ENCODE measurements at places on chromosomes 2 and 18.
A peak's percentile ranks its signal among the peaks of the same experiment; 100 is the strongest.

DNA sequence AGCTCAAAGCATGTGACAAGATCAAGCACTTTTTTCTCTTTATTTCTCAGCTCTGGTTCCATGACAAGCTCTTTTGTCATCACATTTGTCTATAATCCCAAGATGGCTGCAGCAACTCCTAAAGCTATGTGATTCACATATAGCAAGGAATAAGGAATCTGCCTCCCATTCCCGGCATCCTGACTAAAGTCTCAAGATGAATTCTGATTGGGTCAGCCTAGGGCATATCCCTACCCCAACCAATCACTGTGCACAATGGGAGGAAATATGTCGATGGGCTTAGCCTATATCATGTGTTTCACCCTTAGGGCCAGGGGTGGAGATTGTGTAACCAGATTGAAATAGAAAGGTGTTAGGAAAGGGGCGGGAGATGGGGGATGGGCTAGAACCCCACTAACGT, 23.1 kb upstream of the COLEC12 start:
- DNase-seq: no peak

DNA sequence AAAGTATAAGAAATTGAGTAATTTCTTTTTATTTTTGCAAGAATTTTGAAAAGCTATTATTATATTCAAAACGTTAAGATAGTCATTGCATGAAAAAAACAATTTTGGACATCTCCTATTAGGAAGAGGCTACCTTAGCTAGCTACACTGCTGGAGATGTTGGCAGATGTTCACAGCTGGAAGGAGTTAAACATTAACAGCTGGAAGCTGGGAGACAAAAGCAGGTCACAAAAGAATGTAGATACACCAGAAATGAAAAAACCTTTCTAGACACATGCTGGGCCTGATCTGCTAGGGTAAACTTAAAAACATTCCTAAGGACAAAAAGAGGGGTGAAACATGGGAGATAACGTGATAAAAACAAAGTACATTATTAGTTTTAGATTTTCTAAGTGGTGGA, 84.4 kb downstream of the SESTD1 start:
- DNase-seq: peak; percentile 15

DNA sequence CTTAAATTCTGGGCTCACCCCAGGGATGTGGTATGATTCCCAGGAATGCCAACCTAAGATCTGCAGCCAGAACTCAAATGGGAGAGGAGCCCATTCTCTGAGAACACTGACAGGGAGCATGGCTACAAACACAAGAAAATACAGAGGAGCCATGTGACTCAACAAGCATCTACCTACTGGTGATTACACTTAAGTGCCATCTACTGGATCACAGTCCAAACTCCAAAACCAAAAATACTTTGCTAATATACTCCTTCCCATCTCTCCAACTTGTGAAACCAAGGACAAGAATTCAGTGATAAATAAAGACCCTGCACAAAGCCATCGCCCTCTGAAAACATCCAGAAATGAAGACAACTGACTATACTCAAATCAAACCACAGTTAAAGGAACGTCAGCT, 116.9 kb downstream of the NR4A2 start:
- no peak for DNase-seq

DNA sequence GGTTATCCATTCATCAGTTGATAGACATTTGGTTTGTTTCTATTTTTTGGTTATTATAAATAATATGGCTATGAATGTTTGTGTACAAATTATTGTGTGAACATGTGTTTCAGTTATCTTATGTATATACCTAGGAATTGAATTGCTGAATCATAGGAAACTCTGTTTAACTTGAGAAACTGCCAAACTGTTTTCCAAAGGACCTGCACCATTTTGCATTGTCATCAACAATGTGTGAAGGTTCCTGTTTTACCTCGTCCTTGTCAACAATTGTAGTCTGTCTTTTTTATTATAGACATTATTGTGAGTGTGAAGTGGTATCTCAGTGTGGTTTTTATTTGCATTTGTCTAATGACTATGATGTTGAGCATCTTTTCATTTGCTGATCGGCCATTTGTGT, 17.1 kb downstream of the PDK1 start:
- no peak for DNase-seq

DNA sequence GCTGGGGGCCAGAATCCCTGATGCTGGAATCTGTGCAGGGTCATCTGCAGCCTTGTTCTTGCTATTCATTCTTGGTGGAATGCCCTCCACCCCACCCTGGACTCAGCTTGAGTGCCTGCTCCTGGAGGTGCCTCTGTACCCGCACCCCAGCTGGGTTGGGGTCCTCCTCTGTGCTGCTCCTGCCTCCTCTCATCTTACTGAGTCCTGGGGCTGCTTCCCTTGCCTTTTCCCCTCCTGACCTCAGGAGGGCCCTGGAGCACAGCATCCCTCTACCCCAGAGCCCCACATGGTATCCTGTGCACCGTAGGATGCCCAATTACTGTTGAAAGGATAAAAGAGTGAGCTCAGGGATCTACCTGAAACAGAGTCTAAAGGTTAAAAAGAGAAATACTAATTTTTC, 81.6 kb downstream of the CIB4 start:
- DNase-seq: no peak

GRCh38 chr2:26558271-26559043, 80.5 kb upstream of the OTOF start:
- DNase-seq: no peak
